ENCODE measurements at places on chromosomes 1 and 21.

DNA sequence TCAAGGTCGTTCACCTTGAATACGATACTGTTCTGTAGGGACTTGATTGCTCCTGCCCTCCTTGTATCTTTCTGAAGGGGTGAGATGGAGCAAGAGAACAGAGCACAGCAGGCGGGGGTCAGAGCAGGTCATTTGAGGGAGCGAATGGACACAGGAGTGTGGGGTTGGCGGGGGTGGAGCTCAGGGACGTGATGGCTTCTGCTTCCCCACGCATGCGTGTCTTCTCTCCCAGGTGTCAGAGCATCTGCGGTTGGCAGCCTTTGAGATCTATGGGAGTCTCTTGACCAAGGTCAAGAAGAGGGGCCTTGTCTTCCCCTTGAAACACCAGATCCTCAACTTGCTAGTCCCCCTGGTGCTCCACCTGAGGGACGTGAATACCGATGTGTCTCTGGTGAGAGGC lies 63.9 kb downstream of the INAVA start:
- DNase-seq = no peak

- peak; percentile 75 for DNase-seq
Measured at GRCh38 chr1:211741788-211742187, 66.4 kb upstream of the NEK2 start.

GRCh38 chr1:17207966-17208418 lies 3.1 kb downstream of the PADI1 start:
- DNase-seq = no peak

DNA sequence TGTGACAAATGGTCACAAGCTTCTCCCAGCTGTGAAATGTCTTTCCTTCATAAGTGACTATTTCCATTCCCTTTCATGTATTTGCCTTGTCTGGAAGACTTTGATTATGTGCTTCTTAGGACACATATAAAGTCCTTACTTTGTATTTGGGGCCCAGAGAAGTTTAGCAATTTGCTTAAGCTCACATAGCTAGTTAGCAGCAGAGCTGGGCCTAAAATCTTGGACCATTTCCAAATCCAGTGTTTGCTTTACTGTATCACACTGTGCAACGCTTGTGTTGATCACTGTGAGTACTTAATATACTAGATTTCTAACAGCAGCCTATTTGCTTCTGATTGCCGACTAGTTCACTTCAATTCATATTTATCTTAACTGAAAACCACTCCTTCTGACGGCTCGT lies 2.2 kb upstream of the KCNA3 start:
- peak; percentile 61 for DNase-seq

- no peak for DNase-seq
Measured at GRCh38 chr1:89667691-89668090, 34.8 kb downstream of the LRRC8C start.

DNA sequence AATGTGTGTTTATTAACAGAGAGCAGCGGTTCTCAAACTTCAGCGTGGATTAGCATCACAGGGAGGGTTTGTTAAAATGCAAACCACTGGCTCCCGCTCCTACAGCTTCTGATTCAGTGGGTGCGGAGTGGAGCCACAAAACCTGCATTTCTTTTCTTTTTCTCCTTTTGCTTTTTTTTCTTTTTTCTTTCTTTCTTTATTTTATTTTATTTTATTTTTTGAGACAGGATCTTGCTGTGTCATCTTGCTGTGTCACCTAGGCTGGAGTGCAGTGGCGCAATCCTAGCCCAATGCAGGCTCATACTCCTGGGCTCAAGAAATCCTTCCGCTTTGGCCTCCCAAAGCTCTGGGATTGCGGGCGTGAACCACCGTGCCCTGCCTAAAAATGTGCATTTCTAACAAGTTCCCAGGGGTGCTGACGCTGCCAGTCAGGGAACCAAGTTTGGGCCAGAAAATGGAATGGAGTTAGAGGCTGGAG lies 20.9 kb upstream of the SLC1A7 start:
- DNase-seq = no peak

DNA sequence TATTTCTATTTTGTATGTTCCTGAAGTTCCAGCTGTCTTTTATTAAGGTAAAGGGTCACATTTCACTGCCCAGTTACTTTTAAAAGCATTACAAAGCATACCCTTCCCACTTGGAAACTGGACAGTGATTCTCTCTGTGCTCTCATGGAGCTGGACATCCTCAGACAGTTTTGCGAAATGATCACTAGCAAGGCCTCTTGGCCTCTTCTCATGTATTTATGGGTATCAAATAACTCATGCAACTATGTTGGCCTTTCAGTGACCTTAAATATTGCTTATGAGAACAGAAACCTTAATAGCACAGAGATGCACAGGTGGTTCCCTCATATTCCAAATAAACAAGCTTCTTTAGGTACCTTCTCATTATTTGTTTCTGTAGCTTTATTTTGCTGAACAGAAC lies 7.9 kb upstream of the AMPD1 start:
- no peak for DNase-seq

DNA sequence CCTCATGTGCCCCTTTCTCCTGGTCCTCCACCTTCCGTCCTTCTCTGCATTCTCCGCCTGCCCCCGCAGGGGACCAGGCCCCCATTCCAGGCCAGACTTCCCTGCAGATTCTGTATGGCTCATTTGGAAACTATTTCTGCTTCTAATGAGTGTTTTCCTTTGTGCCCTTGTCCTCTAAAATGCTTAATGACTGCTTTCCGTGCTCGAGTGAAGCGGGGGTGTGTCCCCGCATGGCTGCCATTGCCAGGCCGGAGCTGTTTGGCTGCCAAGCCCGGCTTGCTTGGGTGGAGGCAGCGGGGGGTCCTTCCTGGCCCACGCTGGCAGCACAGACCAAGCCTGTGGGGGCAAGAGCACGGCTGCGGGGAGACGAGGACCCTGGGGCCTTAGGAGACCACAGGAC lies 299.3 kb upstream of the VAMP3 start:
- no peak for DNase-seq

GRCh38 chr1:16187748-16188401 lies 24.6 kb downstream of the ARHGEF19 start:
- DNase-seq = peak; percentile 83

DNA sequence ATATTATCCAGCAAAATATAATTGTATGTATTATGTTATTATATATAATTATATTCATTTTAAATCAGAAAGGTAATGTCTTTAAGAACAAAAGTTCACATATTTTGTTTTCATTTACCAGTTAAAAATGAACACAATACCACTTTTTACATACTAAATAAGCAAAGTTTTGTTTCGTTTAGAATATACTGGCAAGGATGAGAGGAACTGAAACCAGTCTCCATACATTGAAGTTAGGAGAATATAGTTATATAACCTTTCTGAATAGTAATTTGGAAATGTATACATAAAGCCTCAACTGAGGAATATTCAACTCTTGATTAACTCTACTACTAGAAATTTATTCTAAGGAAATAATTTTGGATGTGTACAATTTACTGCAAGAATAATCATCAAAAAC lies 110.5 kb downstream of the ZNF644 start:
- no peak for DNase-seq

- no peak for DNase-seq
Measured at GRCh38 chr1:200217703-200218102, 190.2 kb downstream of the NR5A2 start.

GRCh38 chr1:235997049-235997448 lies 67.8 kb downstream of the NID1 start:
- no peak for DNase-seq

DNA sequence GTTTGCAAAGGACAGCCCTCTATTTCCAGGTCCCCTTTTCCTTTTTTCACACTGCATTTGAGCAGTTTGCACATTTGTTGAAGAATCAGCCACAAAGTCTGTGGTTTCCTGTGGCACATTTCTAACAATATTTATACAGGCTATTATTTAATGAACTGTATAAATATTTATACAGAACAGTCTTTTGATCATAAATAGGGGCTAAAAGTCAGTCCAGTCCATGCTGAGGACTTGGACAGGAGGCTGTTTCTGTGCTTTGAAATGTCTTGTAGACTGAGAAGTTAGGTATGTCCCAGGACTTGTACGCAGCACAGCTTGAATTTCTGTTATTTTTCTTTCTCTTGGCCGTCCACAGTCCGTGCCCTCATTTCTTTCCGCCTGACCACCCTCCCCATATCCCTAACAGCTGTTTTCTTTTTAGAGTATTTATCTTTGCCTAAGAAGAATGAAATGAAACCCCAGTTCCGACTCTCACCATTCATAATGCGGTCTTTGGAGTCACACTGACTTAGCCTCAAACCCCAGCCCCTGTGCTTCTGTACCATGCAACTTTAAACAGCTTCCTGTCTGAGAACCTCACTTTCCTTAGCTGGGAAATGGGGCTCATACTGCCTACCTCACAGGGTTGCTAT lies 19.7 kb downstream of the FGGY start:
- DNase-seq = no peak

- no peak for DNase-seq
Measured at GRCh38 chr1:203321273-203322052, 16.1 kb downstream of the BTG2 start.

- no peak for DNase-seq
Measured at GRCh38 chr21:33395891-33396331, 7.3 kb upstream of the IFNGR2 start.

- no peak for DNase-seq
Measured at GRCh38 chr1:143721024-143721373, 250.8 kb downstream of the FAM72C start.

DNA sequence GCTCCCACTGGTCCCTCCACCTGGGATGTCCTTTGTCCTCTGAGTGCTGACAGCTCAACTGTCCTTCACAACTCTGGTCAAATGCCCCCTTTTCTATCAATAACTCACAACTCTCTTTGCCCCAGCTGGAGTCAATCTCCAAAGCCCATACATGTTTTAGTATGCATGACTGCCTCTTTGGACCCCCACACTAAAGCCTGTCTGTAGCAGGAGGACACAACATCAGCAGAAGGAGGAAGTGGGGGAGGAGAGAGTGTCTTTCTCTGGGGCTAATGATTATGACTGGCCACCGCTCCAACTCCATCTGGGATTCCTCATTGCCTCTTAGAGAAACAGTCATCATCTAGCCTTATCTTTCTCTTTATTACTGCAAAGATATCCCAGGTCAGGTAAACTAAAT lies 186.6 kb upstream of the FGGY start:
- DNase-seq = no peak

DNA sequence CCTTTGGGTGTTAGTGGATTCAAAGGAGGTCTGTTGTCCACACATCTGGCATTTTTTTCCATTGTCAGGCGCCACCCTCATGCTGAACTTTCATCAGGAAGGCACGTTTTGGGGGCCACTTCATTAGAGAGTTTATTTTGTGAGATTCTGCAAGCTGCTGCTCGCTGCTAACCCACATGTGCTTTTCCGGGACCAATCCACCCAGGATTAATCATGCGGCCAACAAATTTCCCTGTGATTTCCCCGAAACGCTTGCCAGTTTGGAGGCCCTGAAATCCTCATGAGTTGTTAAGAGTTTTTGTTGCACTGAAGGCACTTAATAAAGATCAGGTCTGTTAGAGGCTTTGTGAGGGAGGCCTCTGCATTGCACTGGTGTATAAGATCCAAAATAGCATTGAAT lies 2.4 kb downstream of the PDPN start:
- no peak for DNase-seq

- no peak for DNase-seq
Measured at GRCh38 chr1:33741749-33742148, 122.1 kb upstream of the HMGB4 start.

DNA sequence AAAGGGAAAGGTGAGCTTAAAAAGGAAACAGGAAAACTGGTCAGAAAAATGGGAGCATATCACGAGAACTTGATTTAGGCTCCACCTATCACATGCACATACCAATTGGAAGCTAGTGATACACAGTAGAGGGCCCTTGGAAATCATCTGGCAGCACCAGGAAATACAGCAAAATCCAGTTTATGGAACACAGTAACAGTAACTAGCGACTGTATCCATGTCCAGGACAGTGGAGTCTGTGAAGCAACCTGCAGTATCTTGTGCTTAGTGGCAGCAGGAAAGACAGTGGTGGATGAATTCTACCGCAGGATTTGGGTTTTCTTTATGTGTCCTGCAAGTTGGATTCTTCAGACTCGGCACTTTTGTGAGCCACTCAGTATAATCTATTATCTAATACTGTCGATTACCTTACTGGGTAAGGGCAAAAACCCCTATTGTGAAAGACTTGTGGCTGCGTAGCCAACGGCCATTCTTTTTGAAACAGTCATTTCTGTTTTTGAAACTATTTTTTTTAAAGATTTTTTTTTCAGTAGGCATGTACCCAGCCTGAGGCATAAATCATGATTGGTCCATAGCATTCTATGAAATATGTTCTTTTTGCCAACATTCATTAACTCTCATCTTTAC lies 1.6 kb upstream of the KDM4A start:
- no peak for DNase-seq

DNA sequence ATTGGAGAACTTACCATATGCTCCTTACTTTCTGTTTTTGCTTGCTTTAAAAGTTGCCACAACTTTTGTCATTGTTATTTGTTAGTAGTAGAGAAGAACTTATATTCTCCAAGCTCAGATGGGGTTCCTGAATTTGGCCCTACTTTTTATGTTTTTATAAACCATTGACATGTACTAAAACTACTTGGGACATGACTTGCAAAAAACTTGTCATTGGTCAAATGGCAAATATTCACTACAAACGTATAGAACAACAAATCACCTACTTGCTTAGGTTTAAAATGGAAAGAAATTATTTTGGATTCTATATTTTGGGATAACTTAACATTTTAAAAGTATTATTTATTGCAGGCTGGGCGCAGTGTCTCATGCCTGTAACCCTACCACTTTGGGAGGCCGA lies 32.7 kb downstream of the PIGP start:
- DNase-seq = no peak

DNA sequence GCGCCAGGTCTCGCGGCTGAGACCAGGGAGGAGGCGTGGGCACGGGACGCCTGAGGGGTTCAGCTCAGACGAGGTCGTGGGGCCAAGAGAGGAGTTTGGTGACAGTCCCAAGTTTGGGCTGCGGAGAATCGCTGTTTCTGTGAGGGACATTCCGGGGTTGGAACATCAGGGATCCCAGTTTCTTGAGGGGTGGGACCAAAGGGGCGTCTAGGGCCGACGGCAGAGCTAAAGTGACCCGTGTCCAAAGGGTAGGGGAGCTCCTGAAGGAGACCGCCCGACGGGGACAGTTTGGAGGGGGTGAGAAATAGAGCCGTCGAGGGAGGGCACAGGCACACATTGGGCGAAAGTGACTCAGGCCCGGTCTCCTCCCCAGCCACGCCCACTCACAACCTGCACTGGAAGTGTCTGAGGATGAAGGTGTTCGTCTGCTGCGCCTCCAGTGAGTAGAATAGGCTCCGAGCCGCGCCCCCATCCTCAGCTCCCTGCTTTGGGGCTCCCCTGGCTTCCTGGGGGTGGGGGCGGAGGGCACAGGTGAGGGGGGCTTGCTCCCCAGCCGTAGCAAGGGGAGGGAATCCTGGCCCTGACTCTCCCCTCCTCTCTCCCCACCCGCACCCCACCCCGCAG lies 7.0 kb downstream of the EFNA3 start:
- peak; percentile 75 for DNase-seq

GRCh38 chr21:31195334-31196015 lies 148.6 kb downstream of the TIAM1 start:
- DNase-seq = no peak

- DNase-seq = peak; percentile 40
Measured at GRCh38 chr1:3928586-3928985, 28.5 kb upstream of the C1orf174 start.

Data from NCI-H82 (cell line).